CD4-positive, alpha-beta T cell treated with Interleukin-17A for 4 hours (primary cell): ENCODE measurements at places on chromosomes 5 and 9.
A peak's percentile ranks its signal among the peaks of the same experiment; 100 is the strongest.

- DNase-seq, result no peak
Observed at GRCh38 chr5:179225387-179225786, 119.9 kb downstream of the ADAMTS2 start.

GRCh38 chr5:179405426-179406030 is 60.3 kb upstream of the ADAMTS2 start:
- no peak for DNase-seq

- no peak for DNase-seq
Observed at GRCh38 chr9:75438716-75439115, 350.4 kb downstream of the OSTF1 start.

GRCh38 chr9:130732793-130733221 is 39.2 kb downstream of the EXOSC2 start:
- DNase-seq, result no peak

GRCh38 chr5:107672211-107673038 is 1.7 kb upstream of the EFNA5 start:
- no peak for DNase-seq

DNA sequence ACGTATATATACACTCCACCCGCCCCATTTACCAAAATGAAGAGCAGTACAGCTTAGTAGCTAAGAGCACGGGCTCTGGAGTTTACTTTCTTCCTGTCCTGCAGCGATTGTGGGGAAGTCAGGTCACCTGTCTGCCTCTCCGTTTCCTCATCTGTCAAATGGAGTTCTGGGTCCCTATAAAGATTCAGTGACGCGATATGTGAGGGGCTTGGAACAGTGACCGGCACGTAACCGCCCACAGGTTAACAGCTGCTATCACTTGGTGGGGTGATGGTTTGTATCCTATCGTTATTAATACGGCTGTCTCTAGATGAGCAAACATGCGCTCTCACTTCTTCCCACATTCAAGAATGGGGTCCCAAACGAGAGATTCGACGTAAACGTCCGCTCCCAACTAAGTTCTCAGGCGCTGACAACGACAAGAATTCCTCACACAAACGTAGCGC is 426 bp downstream of the FAM114A2 start:
- peak; percentile 45 for DNase-seq

GRCh38 chr5:43066799-43067741 is 27.0 kb upstream of the ANXA2R start:
- peak; percentile 91 for DNase-seq

DNA sequence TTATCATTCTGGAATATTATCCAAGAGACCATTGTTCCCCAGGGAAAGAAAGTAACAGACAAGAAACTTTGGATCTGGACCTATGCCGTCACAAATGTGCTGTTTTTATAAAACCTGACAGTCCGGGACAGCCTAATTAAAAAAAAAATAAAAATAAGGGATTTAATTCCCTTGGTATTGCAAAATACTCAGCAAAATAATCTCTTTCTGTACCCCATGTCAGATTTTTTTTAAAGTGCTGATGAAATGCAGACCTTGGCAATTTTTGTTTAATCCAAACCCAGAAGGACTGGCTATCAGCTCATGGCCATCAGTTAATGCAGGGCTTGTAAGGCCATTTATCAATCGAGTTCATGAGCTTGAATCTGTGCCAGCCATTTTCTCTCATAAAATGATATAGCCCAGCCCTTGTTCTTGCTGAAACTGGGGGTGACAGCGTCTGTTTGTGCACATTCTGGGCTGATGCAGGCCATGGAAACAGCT is 162.7 kb upstream of the S1PR3 start:
- no peak for DNase-seq

DNA sequence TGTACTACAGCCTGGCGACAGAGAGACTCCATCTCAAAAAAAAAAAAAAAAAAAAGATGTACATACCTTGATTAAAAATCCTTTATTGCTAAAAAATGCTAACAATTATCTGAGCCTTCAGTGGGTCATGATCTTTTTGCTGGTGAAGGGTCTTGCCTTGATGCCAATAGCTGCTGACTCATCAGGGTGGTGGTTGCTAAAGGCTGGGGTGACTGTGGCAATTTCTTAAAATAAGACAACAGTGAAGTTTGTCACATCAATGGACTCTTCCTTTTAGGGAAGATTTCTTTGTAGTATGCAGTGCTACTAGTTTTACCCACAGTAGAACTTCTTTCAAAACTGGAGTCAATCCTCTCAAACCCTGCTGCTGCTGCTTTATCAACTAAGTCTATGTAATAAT is 33.9 kb upstream of the OTULINL start:
- DNase-seq, result no peak

GRCh38 chr9:36319806-36320205 is 61.6 kb upstream of the GNE start:
- DNase-seq, result no peak

GRCh38 chr9:70402213-70402612 is 12.2 kb downstream of the KLF9 start:
- DNase-seq, result no peak

DNA sequence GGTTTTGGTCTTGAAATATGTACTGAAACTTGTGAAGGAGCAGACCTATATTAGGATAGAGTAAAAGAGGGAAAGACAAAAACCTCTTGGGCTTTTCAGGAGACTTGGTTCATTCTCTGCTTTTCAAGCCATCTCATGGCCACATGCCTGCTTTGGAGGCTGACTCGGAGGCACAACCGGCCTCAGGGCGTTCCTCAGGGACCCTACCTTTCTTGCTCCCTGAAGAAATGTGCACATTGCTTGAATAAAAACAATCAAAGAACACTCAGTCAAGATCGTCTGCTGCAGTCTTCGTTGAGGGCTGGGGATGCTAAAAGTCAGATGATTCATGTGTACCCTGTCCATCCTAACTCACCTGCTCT is 994 bp downstream of the IRGM start:
- no peak for DNase-seq

DNA sequence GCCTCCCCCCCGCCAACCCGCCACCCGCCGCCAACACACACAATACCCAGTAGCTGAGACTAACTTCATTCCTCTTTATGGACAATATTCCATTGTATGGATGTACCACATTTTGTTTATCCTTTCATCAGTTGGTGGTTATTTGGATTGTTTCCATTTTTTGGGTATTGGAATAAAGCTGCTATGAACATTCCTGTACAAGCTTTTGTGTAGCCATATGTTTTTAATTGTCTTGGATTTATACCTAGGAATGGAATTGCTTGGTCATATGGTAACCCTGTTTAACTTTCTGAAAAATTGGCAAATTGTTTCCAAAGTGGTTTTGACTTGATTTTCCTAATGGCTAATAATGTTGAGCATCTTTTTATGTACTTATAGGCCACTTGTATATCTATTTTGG is 4.9 kb upstream of the UBTD2 start:
- no peak for DNase-seq

DNA sequence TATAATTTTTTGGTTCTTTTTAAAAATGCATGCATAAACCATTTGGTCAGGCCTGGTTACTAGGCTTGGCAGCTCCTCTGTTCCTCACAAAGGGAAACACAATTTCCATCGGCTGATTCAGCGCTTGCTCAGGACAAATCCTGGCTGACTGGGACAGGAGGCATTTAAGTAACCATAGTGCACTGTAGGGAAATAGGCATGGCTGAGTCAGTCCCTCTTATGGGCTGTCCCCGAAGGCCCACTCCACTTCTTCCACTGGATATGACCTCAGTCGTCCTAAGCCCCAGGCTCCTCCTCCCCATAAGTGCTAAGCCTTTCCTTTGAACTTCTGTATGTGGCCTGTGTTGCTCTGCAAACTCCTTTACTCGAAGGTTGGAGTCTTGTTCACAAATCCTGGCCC is 71.2 kb upstream of the GLIS3 start:
- no peak for DNase-seq

DNA sequence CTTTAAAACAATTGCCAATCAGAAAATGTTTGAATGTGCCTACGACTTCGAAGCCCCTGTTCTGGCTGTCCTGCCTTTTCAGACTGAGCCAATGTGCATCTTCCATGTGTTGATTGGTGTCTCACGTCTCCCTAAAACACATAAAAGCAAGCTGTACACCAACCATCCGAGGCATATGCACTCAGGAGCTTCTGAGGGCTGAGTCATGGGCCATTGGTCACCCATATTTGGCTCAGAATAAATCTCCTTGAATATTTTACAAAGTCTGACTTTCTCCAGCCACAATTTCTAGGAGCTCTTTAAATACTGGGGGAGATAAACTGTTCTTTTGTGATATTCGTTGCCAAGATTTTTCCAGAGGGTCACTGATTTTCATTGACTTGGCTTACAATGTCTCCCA is 53.9 kb downstream of the C9orf57 start:
- DNase-seq, result no peak

- no peak for DNase-seq
Observed at GRCh38 chr9:115671236-115671962, 482.2 kb upstream of the PAPPA start.

DNA sequence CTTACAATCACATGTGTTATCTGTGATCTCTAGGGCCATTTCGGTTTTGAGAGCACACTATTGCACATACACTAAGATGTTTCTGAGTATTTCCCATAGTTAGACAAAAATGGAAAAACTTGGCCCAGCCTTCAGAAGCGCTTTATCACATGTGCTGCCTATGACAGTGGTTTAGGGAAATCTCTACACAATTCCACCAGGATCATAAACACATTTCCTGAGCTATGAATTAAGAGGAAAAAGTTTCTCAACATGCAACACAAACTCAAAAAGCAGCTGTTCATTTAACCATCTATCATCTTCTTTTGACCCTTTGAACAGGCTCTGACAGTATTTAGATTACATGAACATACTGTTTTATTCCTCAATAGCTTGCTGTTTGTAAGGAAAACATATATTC is 15.1 kb downstream of the FGF1 start:
- no peak for DNase-seq

GRCh38 chr5:124725040-124725434 is 21.4 kb downstream of the ZNF608 start:
- DNase-seq, result no peak

DNA sequence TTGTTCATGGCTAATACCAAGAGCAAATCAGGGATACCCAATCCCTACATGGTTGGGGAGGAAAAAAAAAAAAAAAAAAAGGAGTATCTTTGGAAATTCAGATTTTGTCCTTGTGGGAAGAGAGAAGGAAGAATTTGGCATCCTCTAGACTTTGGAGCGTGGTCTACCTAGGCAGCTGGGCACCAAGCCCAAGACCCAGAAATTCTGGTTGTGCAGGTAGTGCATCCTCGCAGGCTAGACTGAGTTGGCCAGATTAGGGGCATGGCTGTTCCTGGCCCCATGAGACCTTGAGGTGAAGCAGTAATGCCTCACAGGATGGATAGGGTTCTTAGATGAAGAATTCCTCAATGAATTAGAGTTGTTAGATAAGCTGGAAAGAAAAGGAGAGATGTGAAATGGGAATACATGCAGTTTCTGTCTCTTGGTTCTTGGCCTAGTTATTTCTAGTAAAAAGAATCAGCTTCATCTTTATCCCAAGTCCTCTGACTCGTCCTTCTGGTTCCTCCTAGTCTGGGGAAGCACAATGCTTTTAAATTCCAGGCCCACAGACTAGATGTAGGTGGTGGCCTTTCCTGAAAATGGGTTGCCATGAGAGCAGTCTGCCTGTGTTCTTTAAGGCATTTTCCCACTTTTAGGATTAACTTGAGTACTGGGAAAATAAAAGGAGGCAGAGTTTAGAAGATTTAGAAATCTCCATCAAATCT is 140.5 kb upstream of the RUSC2 start:
- no peak for DNase-seq

- DNase-seq, result no peak
Observed at GRCh38 chr5:60196385-60197113, 303.0 kb upstream of the PDE4D start.

DNA sequence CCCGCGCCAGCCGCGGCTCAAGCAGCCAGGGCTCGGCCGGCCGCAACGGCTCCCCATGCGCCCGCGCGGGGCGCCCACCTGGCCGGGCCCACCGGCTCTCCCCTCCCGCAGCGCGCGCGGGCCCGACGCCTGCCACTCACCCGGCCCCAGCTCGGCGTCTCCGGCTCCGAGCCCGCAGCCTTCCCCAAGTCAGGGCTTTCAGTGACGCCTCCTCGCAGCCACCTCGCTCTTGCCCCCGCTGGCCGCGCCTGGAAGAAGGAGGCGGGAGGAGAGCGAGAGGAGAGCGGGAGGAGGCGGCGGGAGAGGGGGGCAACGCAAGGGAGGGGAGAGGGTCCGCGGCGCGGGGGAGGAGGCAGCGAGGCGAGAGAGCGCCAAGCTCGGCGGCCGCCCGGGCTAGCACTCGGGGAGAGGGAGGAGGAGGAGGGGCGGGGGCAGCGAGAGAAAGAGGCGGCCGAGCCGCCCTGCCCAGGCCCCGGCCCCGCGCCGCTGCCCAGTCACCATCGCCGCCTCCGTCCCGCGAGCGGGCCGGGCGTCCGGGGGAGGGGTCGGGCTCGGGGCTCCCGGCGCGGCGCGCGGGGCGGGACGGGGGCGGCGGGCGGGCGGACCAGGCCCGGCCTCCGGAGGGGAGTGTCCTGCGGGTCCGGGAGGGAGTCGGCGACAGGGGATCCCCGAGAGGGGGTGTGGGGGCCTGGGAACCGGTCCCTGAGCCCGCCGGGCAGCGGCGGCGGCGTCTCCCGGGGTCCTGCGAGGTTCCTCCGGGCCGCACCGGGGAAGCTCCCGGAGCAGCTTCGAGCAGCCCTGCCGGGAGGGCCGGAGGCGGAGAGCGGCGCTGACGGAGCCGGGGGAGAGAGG is at the start of gene LHFPL2:
Gene LHFPL2, minus strand, starts transcription at position 414 of the 852 bp plus-strand sequence. CDS start 138,559 bp downstream, outside the sequence.
- peak; percentile 6 for DNase-seq

GRCh38 chr5:150263801-150264621 is 25.6 kb downstream of the CAMK2A start:
- no peak for DNase-seq

DNA sequence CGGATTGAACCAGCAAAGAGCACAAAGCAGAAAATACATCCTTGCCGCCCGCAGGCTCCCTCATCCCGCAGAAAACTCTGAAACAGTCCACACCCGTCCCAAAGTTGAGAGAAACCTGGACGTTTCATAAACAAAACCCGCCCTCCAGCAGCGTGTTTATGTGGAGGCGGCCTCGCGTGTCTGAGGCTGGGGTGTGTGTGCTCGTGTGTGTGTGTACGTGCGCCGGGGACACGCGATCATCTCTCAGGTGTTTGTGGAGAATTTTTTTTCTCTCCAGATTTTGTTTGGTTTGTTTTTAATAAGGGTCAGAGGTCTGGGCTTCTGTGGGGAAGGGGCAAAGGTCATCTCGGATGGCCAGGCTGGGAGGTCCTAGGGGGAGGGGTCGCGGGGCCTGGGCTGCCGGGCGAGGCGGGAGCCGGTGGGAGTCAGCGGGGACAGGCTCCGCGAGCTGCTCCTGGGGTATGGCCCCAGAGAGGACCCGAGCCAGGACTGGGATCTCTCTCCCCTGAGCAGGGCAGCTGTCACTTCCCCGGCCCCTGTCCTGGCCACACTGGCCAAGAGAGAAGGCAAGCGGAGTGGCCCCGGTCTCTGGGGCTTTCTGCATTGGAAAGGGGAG is 206.4 kb downstream of the C9orf50 start:
- DNase-seq, result peak; percentile 84

DNA sequence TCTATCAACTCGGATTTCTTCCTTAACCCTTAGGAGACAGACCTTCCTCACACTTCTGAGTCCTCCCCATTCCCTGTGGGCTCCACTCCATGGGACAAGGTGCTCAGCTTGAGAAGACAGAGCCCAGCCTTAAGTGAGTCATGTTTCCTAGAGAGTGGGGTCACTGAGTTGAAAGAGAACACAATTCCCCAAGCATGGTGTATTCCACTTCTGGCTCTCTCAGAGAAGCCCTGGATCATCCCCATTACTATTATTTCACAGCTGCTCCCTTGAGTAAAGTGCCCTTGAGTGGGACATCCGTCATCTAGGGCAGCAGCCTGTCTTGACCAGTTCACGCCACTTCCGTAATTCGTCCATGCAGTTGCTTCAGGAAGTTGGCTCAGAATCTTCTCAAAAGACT is 604.8 kb downstream of the BNC2 start:
- no peak for DNase-seq

GRCh38 chr9:76296561-76297310 is 97.5 kb downstream of the RFK start:
- DNase-seq, result no peak
